ENCODE measurements at places on chromosomes 2 and 18.

DNA sequence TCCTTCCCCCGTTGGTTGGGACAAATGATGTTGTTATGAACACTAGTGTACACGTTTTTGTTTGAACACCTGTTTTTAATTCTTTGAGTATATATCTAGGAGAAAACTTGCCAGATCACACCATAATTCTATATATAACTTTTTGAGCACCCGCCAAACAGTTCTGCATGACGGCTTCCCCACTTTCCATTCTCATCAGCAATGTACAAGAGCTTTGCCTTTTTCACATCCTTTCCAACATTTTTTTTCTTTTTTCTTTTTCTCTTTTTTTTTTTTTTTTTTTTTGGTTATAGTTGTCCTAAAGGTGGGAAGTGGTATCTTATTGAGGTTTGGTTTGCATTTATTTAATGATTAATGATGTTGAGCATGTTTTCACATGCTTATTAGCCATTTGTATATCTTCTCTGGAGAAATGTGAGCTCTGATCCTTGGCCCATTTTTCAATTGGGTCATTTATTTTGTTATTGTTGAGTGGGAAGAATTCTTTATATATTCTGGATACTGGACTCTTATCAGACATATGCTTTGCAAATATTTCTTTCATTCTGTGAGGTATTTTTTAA is 86.9 kb upstream of the ZC3H15 start:
- DNase-seq, result no peak

GRCh38 chr2:1738646-1739302 is 5.5 kb downstream of the PXDN start:
- no peak for DNase-seq

GRCh38 chr2:176500901-176501300 is 231.7 kb downstream of the MTX2 start:
- DNase-seq, result no peak

- DNase-seq, result no peak
Measured at GRCh38 chr18:55405475-55405874, 182.5 kb downstream of the TCF4 start.
